ENCODE measurements at places on chromosomes 7 and 10. TPM values are rescaled to one million over a fixed set of nuclear protein-coding genes. Genes with fewer than 3 reads are reported as not detected.

The ZNF467 gene
- polyA plus RNA-seq: 23.9 TPM

The SRRM3 gene
- polyA plus RNA-seq: 0.86 TPM

GRCh38 chr10:93357680-93358079 is 124.5 kb downstream of the MYOF start:
- no peak for DNase-seq

GRCh38 chr7:135714534-135715009 is 13.4 kb downstream of the SLC13A4 start:
- DNase-seq: no peak

DNA sequence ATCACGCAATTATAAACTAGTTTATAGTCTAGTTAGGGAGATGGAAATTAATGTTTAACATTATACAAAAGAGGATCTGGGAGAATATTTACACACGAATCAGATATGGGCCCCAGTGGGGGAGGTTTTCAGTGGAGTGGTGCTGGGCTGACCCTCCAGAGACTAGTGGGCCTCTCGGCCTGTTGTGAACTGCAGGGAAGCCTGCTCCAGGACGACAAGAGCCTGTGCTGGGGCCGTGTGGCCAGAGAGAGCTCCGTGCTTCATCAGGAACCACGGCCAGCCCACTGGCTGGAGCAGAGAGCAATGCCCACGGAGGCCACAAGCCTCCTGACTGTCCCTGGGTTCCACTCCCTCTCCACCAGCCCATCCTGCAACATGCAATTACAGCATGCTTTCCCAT is 11.3 kb upstream of the ESYT2 start:
- DNase-seq: no peak

GRCh38 chr7:36775061-36775620 is 50.8 kb upstream of the AOAH start:
- DNase-seq: no peak

GRCh38 chr7:55065511-55066229 is 46.9 kb downstream of the EGFR start:
- DNase-seq: peak; percentile 50

GRCh38 chr10:44723082-44723481 is 188.1 kb upstream of the TMEM72 start:
- no peak for DNase-seq

GRCh38 chr10:96570983-96571964 is 15.5 kb downstream of the TM9SF3 start:
- no peak for DNase-seq

GRCh38 chr7:128919241-128919640 is 8.7 kb upstream of the KCP start:
- DNase-seq: no peak

DNA sequence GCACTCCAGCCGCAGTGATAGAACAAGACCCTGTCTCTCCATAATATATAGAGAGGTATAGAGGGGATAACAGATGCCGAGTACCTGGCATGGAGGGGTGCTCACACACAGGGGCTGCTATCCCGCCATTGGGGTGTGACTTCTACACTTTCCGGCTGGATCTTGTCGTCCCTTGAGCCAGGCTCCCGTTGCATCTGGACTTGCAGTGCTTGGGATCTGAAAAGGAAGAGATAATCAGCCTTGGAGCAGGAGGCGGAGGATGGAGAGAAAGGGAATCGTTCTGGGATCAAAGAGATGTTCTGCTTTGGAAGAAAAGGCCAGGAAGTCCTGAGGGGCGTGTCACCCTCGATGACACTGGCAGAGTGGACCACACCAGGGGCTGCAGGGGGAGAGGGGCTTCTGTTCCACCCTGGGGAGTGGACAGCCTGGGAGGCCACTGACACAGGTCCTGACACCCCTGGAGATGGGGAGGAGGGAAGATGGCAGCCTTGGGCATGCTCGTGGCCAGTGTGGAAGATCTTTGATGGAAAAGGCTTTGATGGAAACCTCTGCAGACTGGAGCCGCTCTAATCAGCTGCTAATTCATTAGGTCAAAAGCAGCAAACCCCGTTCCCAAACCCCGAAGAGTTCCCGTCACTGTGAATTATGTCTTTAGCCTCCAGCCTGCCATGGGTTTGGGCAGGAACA is 85.1 kb downstream of the CARD11 start:
- no peak for DNase-seq
